Germinal center (tissue), 1 donor: ENCODE measurements at places on chromosomes 12 and 14.

DNA sequence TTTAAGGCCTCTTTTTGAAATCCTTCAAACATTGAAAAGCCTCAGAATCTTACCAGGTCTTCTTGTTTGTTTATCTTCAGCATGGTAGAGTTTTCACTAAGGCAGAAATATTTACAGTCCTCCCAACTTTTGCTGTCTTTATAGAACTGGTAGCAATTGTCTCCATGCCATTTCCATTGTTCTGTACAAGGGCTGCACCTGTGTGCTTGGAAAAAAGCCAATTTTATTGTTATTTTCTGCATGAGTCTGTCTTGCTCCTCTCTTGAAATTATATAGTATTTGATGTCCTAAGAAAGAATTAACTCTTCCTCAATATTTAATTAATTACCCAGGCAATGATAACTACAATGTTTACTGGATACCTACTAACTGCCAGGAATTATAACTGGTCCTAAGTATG lies 23.3 kb downstream of the CLEC1A start:
- no peak for DNase-seq

GRCh38 chr12:130778776-130779175 lies 60.3 kb downstream of the STX2 start:
- DNase-seq, result no peak

DNA sequence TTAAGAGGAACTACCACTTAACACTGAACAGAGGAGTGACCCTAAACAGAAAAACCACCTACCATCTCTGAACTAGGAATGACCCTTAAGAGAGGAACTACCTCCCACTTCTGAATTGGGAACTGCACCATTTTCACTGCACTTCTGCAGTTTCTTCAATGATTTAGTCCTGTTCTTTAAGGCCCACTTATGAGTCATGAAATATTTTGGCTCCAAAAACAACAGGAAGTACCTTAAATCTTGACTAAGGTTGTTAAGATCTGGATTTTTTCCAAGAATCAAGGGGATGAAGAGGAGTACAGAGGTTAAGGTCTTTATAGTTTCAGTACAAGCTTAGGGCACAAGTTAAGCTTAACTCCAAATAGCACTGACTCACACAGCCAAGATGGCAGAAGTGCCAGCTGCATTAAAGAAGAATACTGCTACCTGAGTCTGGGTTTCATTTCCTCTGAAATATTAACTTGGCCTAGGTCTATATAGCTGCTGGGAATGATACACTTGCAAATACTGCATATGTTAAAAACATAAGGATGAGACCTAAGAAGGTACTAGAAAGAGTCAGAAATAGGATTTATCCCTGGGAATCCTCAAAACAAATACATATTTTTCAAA lies 4.2 kb downstream of the NPC2 start:
- peak; percentile 8 for DNase-seq

DNA sequence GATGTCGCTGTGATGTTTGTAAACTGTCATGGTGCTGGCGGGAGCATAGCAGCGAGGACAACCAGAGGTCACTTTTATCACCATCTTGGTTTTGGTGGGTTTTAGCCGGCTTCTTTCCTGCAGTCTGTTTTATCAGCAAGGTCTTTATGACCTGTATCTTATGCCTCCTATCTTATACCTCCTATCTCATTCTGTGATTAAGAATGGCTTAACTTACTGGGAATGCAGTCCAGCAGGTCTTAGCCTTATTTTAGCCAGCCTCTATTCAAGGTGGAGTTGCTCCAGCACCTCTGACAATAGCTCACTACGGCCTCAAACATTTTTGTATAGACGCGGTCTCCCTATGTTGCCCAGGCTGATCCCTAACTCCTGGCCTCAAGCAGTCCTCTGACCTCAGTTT lies 53.7 kb downstream of the B4GALNT3 start:
- no peak for DNase-seq

DNA sequence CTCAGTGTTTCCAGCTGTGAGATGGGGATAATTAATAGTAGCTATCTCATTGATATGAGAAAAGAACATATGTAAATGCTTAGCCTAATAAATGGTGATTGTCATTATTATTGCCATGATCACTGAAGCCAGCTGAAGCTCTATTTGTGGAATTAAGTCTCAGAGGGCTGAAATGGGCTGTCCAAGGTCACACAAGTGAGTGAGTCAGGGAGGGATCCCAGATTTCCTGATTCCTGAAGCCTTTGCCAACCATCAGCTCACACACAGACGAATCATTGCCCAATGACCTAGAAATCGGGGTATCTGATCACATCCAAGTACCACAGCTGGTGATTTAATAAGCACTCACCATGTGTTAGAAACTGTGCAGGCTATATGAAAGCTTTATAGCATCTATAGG lies 21.6 kb upstream of the TMEM229B start:
- DNase-seq, result no peak

- no peak for DNase-seq
Observed at GRCh38 chr12:92845329-92845728, 83.8 kb downstream of the EEA1 start.

DNA sequence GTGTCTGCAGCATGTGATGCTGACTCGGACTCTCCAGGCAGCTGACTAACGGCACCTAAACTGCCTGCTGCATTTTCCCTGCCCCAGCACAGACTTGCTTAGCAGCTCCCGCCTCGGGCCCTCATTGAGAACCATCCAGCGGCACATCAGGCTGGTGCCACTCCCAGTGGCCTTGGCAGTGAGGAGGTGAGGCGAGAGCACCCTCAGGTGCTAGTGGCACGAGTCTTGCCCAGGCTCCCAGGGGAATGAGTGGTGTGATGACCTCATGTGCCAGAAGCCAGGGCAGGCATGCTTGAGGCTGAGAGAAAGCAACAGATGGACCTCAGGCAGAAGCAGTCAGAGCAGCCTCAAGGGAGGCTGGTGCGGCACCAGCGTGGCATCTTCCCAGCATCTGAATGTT lies 60.2 kb downstream of the PRKCH start:
- no peak for DNase-seq

GRCh38 chr14:29650554-29651269 lies 276.9 kb downstream of the PRKD1 start:
- no peak for DNase-seq

GRCh38 chr12:21334771-21335325 lies at the start of gene SLCO1A2:
TSS of gene SLCO1A2 (minus strand) at chr12:21334917. CDS start at chr12:21334647, 270 bp downstream.
- no peak for DNase-seq

DNA sequence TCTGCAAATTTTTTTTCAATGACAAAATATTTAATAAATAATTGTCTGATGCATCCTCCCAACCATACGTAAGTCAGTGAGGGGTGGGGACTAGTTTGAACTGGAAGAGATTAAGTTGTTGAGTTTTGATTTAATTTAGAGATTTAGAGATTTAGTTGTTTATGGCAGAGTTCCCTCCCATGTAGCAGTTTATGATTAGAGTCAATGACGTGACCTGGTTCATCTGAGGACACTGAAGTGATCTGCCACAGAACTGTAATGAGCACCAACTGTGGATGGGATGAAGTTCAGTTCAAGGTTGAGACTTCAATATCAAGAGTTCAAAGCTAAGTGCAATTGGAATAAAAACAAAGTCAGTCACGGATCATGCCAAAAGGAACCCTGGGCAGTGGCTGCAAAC lies 609.3 kb downstream of the NOVA1 start:
- no peak for DNase-seq

GRCh38 chr12:15808652-15809051 lies 19.5 kb upstream of the EPS8 start:
- DNase-seq, result no peak

DNA sequence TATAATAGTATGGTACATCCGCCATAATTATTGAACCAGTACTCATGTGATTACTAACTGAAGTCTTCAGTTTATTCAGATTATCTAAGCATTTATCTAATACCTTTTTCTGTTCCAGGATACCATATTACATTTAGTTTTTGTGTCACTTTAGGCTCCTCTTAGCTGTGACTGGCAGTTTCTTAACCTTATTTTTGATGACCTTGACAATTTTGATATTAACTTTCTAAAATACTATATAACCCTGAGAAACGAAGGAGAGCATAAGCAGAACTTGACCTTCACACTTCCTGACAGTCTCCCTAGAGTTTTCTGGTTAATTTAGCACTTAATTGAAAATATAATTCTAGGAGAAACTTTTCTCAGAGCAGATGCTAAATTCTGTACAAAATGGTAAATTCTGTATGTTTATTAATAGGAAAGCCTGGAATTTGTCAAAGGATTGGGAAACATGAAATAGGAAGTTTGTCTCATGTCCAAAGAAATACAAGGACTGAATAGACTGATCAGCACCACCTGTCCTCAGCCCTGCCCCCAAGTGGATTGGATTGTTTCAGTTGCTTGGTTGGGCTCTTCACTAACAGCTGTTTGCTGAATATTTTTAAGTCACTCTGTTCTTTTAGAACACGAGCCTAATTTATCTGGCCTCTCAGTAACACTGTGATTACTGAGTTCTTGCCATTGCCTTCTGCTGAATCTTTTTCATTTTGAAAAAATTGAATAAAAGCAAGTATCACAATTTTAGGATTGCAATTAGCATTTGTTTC lies 6.0 kb downstream of the BICDL1 start:
- DNase-seq, result no peak

DNA sequence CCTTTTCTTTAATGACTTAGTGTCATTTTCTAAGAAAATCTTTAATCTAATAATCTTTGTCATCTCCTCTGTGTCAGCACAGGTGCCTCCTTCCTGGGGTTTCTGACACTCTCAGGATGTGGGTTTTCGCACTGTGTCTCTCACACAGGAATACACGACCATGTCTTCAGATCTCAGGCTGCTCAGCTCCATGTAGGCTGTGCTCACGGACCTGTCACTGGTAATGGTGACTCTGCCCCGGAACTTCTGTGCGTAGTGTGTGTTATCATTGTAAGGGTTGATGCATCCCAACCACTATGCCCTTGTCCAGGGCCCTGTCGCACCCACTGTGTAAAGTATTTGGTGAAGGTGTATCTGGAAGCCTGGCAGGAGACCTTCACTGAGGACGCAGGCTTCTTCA lies 647.8 kb downstream of the TMEM121 start:
- no peak for DNase-seq

GRCh38 chr12:57552835-57553313 lies 3.0 kb downstream of the KIF5A start:
- no peak for DNase-seq

DNA sequence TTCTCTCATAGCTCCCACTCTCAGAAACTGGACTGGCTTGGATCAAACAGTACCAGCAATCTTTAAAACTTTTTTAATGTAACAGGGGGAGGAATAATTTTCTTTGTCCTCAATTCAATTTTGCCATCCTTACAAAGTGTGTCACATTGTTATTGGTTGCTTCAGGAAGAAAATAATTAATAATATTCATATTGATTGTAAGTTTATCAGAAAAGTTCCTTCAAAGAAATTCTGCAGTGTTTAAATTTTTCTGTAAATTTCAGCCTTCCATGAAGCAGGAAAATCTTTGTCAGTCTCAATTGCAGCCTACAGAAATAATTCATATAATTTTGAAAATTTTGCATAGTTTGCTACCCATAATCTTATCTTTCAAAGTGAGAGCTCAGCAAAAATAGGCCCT lies 1119.1 kb upstream of the ATXN7L3B start:
- no peak for DNase-seq

DNA sequence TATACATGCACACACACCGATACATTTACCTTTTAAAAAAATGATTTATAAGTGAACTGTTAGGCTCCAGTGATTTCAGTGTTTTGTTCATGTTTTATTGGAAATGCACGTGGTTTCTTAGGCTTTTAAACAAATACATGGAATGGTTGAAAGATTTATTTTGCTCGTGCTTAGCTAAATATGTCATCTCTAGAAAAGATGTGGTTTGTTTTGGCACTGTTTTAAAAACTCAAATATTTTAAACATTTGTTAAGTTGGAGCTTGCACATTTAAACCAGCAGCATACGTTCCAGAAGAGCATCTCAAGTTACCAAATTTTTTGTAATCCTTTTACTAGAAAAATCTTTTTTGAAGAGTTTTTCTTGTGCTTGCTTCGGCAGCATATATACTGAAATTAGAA lies 44.5 kb downstream of the FOXA1 start:
- no peak for DNase-seq

DNA sequence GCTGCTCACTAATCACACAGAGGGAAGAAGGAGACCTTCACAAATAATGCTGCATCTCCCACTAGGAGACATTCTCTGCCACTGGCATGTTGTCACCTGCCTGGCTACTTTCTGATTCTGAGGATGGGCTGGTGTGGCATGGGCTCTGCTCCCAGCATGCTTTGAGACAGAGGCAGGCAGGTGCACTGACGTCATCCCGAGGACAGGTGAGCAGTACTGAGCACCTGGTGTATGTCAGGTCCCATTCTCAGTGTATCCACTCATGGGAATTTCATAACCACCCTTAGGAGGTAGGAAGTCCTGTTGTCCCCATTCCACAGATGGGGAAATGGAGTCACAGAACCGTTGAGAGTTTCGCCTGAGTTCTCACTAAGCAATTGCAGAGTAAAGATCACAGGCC lies 597.9 kb downstream of the VRK1 start:
- DNase-seq, result no peak

- DNase-seq, result peak; percentile 46
Observed at GRCh38 chr14:91374287-91374878, 43.2 kb downstream of the CCDC88C start.

DNA sequence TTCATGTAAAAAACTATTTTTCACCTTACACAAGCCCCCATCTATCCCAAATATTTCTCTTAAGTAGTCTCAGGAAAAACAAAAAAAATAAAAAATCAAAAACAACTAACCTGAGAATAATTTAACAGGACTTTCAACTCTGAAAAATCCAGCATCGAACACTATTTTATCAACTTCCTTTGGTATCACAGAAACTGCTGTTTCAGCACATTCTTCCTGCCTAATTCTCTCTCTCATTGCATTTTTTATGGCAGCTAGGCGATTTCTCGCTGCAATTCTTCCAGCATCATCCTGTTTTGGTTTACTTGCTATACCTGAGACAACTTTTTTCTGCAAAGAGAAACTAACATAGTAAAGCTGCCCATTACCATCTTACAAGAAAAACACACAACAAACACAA lies 29.4 kb downstream of the LGALS3 start:
- DNase-seq, result no peak

GRCh38 chr14:69767369-69767999 lies 542 bp downstream of the SRSF5 start:
- peak; percentile 93 for DNase-seq

GRCh38 chr12:51320311-51320694 lies 3.7 kb downstream of the BIN2 start:
- DNase-seq, result no peak

DNA sequence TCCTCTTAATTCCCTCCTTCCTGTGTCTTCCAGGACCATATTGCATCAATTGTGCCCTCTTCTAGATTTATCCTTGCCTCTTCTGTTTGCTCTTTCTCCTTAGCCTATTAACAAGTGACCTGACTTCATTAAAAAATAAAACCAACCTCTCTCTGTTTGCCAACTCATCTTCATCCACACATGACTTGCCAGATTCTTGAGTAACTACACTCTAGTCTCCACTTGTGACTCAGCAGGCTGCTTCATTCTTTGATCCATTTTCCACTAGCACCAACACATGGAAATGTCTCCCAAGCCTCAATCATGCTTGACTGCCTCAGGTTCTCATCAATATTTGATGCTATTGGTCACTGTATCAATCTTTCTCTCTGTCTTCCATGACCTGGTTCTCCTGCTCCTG lies 492.4 kb upstream of the TMPO start:
- DNase-seq, result no peak
